ENCODE measurements at places on chromosomes 4 and X. TPM values are rescaled to one million over a fixed set of nuclear protein-coding genes. Genes with fewer than 3 reads are reported as not detected.

- H3K36me3 ChIP-seq: peaks cover 26% of the 10 kb centered on the region
- H3K4me1 ChIP-seq: peaks cover 13% of the 10 kb centered on the region
- no peak for DNase-seq
- H3K27me3 ChIP-seq: no peaks in the 10 kb centered on the region
- H3K4me3 ChIP-seq: peak within 1 kb of the TSS; percentile 73
Measured at GRCh38 chrX:54807524-54808108, at the start of gene MAGED2. MAGED2 (plus strand) TSS chrX:54807745; CDS start chrX:54809332, 1,587 bp downstream.

- no peak overlapping the region for H3K27ac ChIP-seq
- no peak overlapping the region for H3K4me3 ChIP-seq
- no peaks in the 10 kb centered on the region for H3K36me3 ChIP-seq
- DNase-seq: no peak
Measured at GRCh38 chr4:148004228-148004857, 272.5 kb downstream of the ARHGAP10 start.

Gene GUCY1A1
- total RNA-seq: 168 TPM

GRCh38 chr4:17092736-17093437 is 194.4 kb upstream of the LDB2 start:
- H3K27me3 ChIP-seq: no peaks in the 10 kb centered on the region
- no peaks in the 10 kb centered on the region for H3K4me1 ChIP-seq
- no peaks in the 10 kb centered on the region for H3K36me3 ChIP-seq
- DNase-seq: no peak

Gene CACNA1F
- total RNA-seq: 0.14 TPM

All from sigmoid colon (tissue), 7 donors.